ENCODE measurements at places on chromosomes 1 and 21. TPM values are rescaled to one million over a fixed set of nuclear protein-coding genes. Genes with fewer than 3 reads are reported as not detected.

GRCh38 chr1:230050973-230051735 lies 15.9 kb upstream of the GALNT2 start:
- H3K4me1 ChIP-seq: peaks cover 10% of the 10 kb centered on the region
- H3K4me3 ChIP-seq: no peak overlapping the region
- no peak for DNase-seq
- H3K27me3 ChIP-seq: peaks cover 21% of the 10 kb centered on the region
- no peaks in the 10 kb centered on the region for H3K36me3 ChIP-seq

DEPDC1 gene
- total RNA-seq: 36.2 TPM

- no peak overlapping the region for H3K4me3 ChIP-seq
- DNase-seq: no peak
- no peaks in the 10 kb centered on the region for H3K27me3 ChIP-seq
These were observed 108.8 kb upstream of the KCNK1 start for GRCh38 chr1:233505130-233505529.

DNA sequence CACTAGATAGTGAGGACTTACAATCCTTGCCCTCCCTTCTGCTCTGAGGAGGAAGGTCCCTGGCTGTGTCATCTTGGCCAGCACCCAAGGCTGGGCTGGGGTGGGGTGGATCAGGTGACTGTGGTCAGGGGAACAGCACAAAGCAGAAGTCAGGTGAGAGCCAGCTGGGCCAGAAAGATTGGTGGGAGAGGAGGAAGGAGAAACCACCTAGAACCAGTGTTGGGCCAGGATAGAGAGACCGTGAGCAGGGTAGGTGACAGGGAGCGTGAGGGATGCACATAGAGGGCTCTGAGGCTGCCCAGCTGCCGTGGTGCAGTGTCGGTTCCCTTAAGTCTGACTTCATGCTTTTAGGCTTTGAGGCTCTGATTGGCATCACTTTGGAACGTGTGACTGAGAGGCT lies 22.7 kb downstream of the NCF2 start:
- H3K27ac ChIP-seq: peak overlapping the region; percentile 17
- no peaks in the 10 kb centered on the region for H3K36me3 ChIP-seq
- H3K4me3 ChIP-seq: no peak overlapping the region
- H3K27me3 ChIP-seq: peaks cover 2% of the 10 kb centered on the region

GRCh38 chr1:7669559-7670311 lies 101.4 kb upstream of the VAMP3 start:
- H3K27me3 ChIP-seq: peaks cover 26% of the 10 kb centered on the region
- peak; percentile 11 for DNase-seq
- peaks cover 14% of the 10 kb centered on the region for H3K4me1 ChIP-seq
- no peaks in the 10 kb centered on the region for H3K36me3 ChIP-seq

DNA sequence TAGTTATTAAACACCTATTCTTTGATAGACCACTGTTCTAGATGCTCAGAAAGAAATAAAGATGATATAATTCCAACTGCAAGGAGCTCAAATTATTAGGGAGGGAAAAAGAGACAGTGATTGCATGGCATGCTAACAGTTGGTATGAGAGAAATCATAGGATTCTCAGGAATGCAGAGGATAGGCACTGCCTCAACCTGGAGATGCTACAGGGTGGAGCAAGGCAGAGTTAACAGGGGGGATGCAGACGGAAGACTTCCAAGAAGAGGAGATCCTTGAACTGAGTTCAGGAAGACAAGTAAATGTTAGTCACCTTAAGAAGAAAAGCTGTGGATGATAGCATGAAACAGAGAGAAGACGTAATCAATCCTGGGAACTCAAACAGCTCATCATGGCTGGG lies 123.7 kb downstream of the DAB1 start:
- no peaks in the 10 kb centered on the region for H3K36me3 ChIP-seq
- no peaks in the 10 kb centered on the region for H3K4me1 ChIP-seq
- no peak overlapping the region for H3K4me3 ChIP-seq

- peaks cover 4% of the 10 kb centered on the region for H3K27me3 ChIP-seq
- H3K27ac ChIP-seq: peak overlapping the region; percentile 5
- no peaks in the 10 kb centered on the region for H3K36me3 ChIP-seq
These were observed 12.3 kb upstream of the PHC2 start for GRCh38 chr1:33443080-33443704.

ASPM gene
- 45.5 TPM for total RNA-seq

DNA sequence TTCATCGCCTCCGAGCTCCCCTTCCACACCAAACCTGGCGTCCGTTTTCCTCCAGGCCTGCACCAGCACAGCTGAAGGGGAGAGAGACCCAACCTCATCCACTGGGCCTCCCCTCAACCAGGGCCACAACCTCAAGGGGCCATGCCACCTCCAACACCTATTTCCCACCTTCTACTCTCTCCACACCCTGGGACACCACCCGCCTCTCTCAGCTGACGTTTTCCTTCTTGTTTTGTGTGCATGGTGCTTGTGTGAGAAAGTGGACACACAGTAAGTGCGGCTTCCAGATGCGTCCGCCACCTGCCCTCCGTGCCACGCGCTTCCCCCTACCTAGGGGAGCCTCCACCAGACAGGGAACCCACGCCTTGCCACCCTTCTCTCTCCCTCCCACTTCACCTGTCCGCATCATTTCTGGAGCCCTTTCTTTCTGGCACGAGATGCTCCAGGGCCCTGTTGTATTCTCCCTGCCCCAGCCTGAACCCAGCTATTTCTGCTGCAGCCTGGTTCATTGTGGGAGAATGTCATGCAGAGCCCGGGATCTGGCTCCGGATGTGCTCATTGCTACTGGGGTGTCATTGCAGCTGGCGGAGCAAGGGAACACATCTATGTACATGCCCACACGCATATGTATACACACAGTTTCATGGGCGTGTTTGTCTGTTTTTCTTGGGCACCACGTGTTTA lies 1.3 kb upstream of the GNB1 start:
- peaks cover 35% of the 10 kb centered on the region for H3K4me1 ChIP-seq
- peak overlapping the region; percentile 89 for H3K4me3 ChIP-seq
- DNase-seq: no peak
- peaks cover 10% of the 10 kb centered on the region for H3K27me3 ChIP-seq
- peaks cover 15% of the 10 kb centered on the region for H3K36me3 ChIP-seq

MAP3K21 gene
- 0.06 TPM for total RNA-seq

- peaks cover 7% of the 10 kb centered on the region for H3K4me1 ChIP-seq
- H3K27ac ChIP-seq: no peak overlapping the region
- H3K27me3 ChIP-seq: no peaks in the 10 kb centered on the region
- no peak overlapping the region for H3K4me3 ChIP-seq
- no peak for DNase-seq
- H3K36me3 ChIP-seq: peaks cover 17% of the 10 kb centered on the region
These were observed 37.5 kb downstream of the CDC42BPA start for GRCh38 chr1:227280836-227281235.

C1orf210 gene
- not detected for total RNA-seq

PKN2 gene
- 43.6 TPM for total RNA-seq

DNA sequence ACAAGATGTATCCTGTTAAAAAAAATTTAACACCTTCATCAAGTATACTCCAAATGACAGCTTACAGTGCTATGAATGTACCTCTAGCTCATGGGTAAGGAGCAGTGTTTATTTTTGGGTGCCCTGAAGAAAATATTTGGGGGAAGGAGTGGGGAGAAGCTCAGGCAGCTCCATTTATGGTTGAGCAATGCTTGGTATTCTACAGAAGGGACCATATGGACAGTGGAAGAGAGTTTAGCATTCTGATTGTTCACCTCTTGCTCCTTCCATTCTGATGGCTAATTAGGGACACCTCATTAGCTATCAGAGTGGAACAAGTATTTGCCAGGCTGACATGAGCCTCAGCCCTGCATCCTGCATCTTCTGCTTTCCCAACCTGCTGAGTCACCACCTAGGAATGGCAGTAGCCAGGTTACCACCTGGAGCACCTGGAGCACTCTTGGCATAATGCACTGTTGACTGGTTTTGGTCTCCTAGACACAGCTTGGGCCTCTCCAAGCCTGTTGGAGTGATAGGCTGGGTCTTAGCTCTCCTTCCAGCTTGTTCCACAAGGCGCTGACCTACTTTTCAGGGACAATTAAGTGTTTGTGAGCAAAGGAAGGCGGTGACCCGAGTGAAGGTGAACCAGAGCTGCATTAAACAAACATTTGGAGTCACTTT lies 62.0 kb upstream of the MACF1 start:
- no peak overlapping the region for H3K4me3 ChIP-seq
- DNase-seq: no peak
- H3K36me3 ChIP-seq: no peaks in the 10 kb centered on the region
- peak overlapping the region; percentile 6 for H3K27ac ChIP-seq
- H3K27me3 ChIP-seq: no peaks in the 10 kb centered on the region

GRCh38 chr1:76867342-76868130 lies at the start of gene ST6GALNAC5:
ST6GALNAC5 (plus strand) TSS chr1:76867480.
- no peaks in the 10 kb centered on the region for H3K36me3 ChIP-seq
- DNase-seq: no peak
- H3K27me3 ChIP-seq: peaks cover 21% of the 10 kb centered on the region
- no peak within 1 kb of the TSS for H3K27ac ChIP-seq
- H3K4me1 ChIP-seq: peaks cover 21% of the 10 kb centered on the region

GRCh38 chr1:152888126-152888525 lies 10.0 kb downstream of the SMCP start:
- no peak overlapping the region for H3K4me3 ChIP-seq
- no peaks in the 10 kb centered on the region for H3K36me3 ChIP-seq
- no peak for DNase-seq
- H3K4me1 ChIP-seq: peaks cover 34% of the 10 kb centered on the region
- H3K27ac ChIP-seq: no peak overlapping the region
- H3K27me3 ChIP-seq: no peaks in the 10 kb centered on the region

GRCh38 chr1:110490791-110491451 lies 28.1 kb downstream of the KCNA10 start:
- no peak overlapping the region for H3K27ac ChIP-seq
- 0 out of 2 replicates have a peak, but pooled peaks cover 7% of the 10 kb centered on the region for H3K4me1 ChIP-seq

GRCh38 chr1:224199679-224200078 lies 16.6 kb downstream of the DEGS1 start:
- no peak for DNase-seq
- H3K27ac ChIP-seq: peak overlapping the region; percentile 24
- peaks cover 4% of the 10 kb centered on the region for H3K36me3 ChIP-seq
- no peaks in the 10 kb centered on the region for H3K27me3 ChIP-seq

DNA sequence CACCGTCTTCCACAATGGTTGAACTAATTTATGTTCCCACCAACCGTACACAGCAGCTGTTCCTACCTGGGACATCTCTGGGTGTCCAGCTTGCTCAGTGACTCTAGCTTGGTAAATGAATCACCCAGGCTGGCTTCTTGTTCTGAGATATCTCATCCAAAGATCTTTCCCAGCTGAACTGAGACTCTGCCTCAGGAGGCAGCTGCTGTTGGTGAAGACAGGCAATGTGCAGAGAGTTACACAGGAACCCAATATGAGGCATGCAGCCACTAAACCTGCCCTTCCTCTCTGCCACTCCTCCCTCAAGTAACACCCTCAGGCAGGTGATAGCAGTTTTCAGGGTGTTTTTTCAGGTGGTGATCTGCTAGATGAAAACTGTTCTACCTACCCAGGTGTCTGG lies 14.0 kb upstream of the FOXO6 start:
- no peak overlapping the region for H3K4me3 ChIP-seq
- H3K36me3 ChIP-seq: no peaks in the 10 kb centered on the region
- peaks cover 41% of the 10 kb centered on the region for H3K27me3 ChIP-seq

NHLH2 gene
- total RNA-seq: not detected

GRCh38 chr1:63674238-63674864 lies 81.1 kb downstream of the PGM1 start:
- peaks cover 22% of the 10 kb centered on the region for H3K4me1 ChIP-seq
- H3K36me3 ChIP-seq: peaks cover 6% of the 10 kb centered on the region
- DNase-seq: peak; percentile 87
- peak overlapping the region; percentile 36 for H3K4me3 ChIP-seq

DNA sequence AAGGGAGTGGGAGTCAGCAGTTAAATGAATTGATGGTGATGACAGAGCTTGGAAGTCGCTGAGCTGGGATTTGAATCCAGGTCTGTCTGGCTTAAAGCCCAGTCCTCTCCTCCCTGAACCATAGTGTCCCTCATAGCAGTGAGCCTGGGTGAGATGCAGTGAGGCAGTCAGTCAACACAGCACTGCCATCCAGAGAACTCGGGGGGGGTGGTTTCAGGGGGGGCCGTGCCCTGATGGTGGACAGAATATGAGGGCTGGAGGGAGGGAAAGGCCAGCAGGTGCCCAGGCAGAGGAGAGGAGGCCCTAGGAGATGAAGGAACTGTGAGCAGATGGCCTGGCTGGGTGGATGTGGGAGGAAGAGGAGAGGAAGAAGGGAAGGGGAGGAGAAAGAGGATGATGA lies 405.6 kb downstream of the PTPRU start:
- H3K4me1 ChIP-seq: peaks cover 19% of the 10 kb centered on the region
- no peak for DNase-seq
- H3K4me3 ChIP-seq: no peak overlapping the region
- H3K36me3 ChIP-seq: no peaks in the 10 kb centered on the region
- peaks cover 11% of the 10 kb centered on the region for H3K27me3 ChIP-seq
- H3K27ac ChIP-seq: no peak overlapping the region

- no peaks in the 10 kb centered on the region for H3K36me3 ChIP-seq
- H3K27me3 ChIP-seq: no peaks in the 10 kb centered on the region
- no peak overlapping the region for H3K4me3 ChIP-seq
- no peak for DNase-seq
These were observed 4.0 kb upstream of the FAAP20 start for GRCh38 chr1:2198571-2198970.

DNA sequence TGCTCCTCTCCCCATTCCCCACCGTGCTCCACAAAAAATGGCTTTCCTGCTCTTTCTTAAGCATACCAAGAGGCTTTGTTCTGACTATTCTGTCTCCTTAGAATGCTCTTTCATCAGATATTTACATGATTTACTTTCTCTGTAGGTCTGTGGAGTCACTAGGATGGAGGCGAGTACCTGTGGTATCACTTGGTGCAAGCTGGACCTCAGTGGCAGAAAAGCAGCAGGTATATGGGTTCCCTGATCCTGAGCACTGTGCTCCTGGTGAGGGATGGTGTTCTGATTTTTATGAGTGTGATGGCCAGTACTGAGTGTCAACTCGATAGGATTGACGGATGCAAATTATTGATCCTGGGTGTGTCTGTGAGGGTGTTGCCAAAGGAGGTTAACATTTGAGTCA lies 10.0 kb downstream of the C1orf87 start:
- no peaks in the 10 kb centered on the region for H3K36me3 ChIP-seq
- no peak overlapping the region for H3K4me3 ChIP-seq
- peaks cover 1% of the 10 kb centered on the region for H3K27me3 ChIP-seq
- DNase-seq: no peak

DNA sequence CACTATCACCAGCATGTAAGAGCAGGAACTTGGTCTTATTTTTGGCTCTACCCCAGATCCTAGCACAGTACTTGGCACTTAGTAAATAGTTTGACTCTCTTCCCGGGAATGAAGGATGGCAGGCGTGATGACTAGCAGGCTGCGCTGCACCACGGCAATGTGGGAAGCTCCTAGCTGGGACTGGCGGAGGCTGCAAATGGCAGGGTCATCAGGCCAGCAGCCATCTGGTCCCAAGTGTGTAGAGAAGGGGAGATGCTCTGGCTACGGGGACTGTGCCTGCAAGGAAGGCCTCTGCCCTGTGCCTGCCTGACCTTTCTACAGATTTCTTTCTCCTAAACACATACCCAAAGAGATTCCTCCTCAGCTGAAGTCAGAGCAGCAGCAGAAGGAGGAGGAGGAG lies 95.0 kb downstream of the KCND3 start:
- H3K27me3 ChIP-seq: peaks cover 7% of the 10 kb centered on the region
- no peaks in the 10 kb centered on the region for H3K36me3 ChIP-seq
- no peaks in the 10 kb centered on the region for H3K4me1 ChIP-seq
- H3K4me3 ChIP-seq: no peak overlapping the region
- no peak for DNase-seq
- H3K27ac ChIP-seq: no peak overlapping the region

RGS16 gene
- 0.51 TPM for total RNA-seq

Measured in HFFc6 (cell line).